T-helper 17 cell (primary cell): ENCODE measurements at places on chromosomes 5 and 9.

- DNase-seq = no peak
These were observed 3.5 kb downstream of the PAX5 start for GRCh38 chr9:37030611-37030939.

GRCh38 chr5:126449751-126450271 lies 26.6 kb downstream of the GRAMD2B start:
- no peak for DNase-seq

- DNase-seq = no peak
These were observed 260.3 kb upstream of the KLF4 start for GRCh38 chr9:107749787-107750444.

DNA sequence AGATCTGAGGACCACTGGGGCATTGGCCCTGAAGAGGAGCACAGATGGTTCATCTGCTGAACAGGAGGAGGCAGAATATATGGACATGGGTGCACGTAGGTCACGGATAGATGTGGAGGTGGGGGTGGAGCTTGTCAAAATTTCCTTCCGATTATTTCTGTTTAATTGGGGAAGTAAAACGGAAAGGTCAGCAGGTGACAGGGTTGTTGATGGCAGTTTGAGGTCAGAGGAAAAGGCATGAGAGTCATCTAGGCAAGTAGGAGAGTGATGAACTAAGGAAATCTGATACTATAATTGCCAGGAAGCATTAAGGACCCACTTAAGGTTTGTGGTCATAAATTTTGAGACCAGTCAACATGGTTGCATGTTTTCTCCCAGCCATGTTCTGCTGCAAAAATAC lies 8.4 kb upstream of the FAM81B start:
- DNase-seq = no peak

DNA sequence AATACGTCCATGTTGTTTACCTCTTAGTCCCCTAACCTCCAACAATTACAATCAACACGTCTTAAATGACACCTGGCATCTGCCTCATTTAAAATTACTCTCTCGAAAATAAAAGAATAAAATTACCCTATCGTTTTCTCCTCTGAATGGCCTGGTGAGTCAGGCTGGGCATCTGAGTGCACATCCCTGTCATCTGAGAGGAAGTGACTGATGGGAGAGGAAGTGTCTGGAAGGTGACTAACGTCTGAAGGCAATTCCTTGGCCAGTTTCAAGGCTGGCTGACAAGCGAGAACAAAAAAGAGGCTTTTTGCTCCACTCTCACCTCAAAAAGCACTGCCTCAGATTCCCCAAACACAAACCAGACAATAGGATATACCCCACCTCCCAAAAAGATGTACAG lies 57.7 kb downstream of the MAPKAP1 start:
- no peak for DNase-seq

GRCh38 chr5:109328626-109329025 lies 81.1 kb downstream of the PJA2 start:
- DNase-seq = no peak

- DNase-seq = no peak
These were observed 46.9 kb upstream of the FREM1 start for GRCh38 chr9:14957109-14957508.

GRCh38 chr5:116442931-116443551 lies 131.6 kb downstream of the SEMA6A start:
- no peak for DNase-seq

- DNase-seq = no peak
These were observed 191.1 kb upstream of the DMRT1 start for GRCh38 chr9:650362-650761.

DNA sequence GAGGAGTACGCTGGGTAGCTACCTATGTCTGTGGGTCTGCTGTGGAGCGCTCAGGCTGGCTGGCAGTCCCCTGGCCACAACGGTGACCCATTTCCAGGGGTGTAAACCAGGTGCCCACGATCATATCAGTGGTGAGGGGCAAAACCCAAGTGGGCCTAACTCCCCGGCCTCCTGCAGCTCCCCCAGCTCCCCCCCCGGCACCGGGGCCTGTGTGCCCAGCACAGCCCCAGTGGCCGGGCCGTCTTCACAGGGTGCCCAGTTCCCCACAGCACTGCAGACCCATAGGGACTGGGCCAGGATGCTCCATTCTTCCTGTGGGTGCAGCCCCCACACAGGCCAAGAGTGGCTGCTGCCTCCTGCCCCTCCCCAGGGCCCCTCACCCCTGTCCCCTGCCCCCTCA lies 958 bp upstream of the LCN8 start:
- no peak for DNase-seq

DNA sequence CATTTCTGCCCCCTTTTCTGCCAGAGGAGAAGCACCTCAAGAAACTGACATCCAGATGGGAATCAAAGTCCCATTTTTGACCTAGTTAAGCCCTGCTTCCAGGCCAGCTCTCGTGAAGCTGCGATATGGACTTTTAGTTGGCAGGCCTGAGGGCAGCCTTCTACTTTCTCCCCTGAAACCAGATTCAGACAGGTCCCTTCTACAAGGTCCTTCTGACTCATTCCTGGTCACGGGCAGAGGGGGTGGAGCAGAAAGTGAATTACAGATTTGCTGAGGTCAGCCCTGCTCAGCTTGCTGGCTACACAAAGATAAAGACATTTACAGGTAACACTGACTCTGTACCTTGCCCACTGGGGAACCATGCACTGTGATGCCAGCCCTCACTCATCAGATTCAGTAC lies 52.8 kb upstream of the TUT7 start:
- no peak for DNase-seq

GRCh38 chr9:31137176-31138160 lies 1247.0 kb upstream of the ACO1 start:
- no peak for DNase-seq

GRCh38 chr9:5897851-5898250 lies 7.2 kb downstream of the MLANA start:
- no peak for DNase-seq

DNA sequence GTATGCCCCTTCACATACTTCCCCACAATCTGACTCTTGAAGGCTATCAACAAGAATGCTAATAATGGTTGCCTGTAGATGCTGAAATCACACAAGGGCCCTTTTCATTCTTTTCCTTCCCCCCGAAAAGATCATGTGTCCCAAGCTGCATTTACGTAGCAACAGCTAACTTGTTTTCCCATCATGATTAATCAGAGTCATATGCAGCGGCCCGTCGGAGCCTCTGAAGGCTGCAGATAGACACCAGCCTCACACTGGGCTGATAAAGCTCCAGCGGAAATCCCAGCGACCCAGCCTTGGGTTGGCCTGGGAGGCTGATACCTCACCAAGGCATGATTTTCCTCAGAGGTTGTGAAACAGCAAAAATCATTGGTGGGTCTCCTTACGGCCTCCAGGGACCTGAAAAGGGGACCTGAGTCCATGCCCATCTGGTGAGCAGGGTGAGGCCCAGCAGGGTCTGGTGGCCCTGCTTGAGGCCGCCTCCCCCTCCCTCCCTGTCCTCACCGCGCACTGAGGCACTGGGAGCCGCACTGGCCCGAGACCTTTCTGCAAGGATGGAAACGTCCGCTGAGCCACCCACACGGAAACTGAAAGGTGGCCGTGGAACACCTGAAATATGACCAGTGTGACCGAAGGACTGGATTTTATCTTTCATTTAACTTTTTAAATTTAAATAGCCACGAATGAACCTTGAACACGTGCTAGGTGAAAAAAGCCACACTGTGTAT lies 114.2 kb upstream of the PHYKPL start:
- no peak for DNase-seq

DNA sequence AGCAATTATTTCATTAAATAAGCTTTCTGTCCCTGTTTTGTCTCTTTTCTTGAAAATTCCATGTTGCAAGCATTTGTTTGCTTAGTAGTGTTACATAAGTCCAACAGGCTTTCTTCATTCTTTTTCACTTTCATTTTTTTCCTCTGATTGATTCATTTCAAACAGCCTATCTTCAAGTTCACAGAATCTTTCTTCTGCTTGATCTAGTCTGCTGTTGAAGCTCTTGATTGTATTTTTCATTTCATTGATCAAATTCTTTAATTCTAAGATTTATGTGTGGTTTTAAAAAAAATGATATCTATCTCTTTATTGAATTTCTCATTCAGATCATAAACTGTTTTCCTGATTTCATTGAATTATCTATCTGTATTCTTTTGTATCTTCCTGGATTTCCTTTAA lies 20.4 kb upstream of the NFIL3 start:
- DNase-seq = no peak

- no peak for DNase-seq
These were observed 4.1 kb downstream of the AGTPBP1 start for GRCh38 chr9:85737671-85738070.

- DNase-seq = no peak
These were observed 118.3 kb downstream of the DRD1 start for GRCh38 chr5:175325681-175326080.

DNA sequence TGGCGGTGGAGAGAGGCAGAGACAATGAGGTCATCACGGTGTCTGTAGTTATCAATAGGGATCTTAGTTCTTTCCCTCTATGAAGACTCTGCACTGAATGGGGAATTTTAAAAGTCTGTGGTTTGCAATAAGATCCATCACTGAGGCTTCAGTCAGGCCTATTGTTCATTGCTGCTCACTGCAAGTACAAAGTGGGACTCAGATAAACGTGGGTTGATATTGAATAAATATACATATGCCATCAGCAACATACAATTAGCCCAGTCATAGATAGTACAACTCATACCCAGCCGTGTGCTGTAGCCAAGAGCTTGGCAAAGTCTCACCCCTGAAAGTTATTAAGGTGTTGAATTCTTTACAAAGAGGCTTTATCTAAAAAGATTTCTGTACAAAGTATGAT lies 88.4 kb downstream of the ENC1 start:
- DNase-seq = no peak

DNA sequence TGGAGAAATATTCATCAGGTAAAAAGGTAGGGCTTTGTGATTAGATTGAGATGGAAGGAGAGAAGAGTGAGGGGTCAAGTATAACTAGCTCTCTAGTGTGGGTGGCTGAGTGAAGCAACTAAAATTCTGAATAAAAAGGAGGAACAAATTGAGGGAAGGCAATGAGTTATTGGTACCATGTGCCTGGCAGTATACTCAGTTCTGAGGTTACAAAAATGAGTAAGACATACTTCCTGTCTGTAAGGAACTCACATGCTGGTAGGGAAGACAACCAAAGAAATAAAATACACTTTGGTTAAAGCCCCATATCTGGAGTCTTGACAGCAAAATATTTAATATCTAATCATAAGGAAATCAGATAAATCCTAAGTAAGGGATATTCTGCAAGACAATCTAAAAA lies 476.8 kb upstream of the C9orf72 start:
- no peak for DNase-seq

- DNase-seq = no peak
These were observed 56.5 kb downstream of the ANKRD33B start for GRCh38 chr5:10620346-10620745.

- DNase-seq = peak; percentile 95
These were observed 416 bp upstream of the PTBP3 start for GRCh38 chr9:112333639-112334431.

DNA sequence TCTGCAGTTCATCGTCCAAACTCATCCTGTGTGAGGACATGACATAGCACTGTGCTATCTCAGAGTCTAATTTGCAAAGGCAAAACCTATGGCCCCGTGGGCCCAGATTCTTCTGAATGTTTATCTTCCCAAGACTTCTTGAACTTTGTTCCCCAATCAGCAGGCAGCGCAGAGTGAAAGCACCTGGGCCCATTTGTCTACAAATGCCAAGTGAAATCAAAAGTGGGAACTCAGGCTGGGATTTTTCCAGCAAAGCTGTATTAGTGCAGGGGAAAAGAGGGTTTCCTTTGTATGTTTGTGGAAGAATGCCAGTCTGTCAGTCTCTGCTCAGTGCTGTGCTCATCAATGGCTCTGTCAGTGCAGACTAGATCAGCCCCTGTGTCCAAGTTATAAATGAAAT lies 55.8 kb downstream of the FOXD1 start:
- DNase-seq = no peak

DNA sequence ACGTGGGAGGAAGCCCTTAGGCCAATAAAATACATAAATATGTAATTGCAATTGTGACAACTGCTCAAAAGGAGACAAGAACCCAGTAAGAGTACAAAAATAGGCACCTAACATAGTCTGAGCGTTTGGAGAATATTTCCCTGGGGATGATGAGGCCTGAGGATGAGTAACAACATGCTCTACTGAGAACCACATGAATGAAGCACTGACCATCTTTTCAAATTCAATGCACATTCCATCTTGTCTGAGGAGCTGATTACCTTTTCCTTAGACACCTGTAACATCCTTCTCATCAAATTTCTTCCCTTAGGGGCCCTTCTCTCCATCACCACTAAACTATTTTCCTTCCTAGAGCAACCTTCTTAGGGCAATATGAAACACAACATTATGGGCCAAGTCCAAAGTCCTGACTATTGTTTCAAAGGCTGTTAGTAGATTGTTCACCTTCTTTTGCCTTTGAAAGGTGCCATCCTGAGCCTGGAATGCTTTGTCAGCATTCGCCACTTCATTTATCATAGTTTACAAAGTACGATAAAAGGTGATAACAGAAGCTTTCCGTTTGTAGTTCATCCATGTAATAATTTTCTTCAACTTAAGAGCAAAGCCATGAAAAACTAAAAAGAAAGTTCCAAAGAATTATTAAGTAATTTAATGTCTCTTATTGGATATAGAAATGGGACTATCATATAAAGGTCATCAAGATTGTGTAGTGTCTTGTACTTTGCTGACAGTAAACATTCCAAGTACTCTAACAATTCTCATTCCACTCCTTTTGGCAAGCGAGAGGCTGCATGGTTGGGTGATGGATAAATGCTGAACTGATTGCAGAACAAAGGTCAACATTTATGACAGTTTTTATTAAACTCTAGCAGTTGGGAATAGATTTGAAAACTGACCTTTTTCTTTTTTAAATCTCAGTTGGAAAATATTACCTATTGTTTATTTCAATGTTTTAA lies 471.3 kb downstream of the PDE4D start:
- DNase-seq = no peak

DNA sequence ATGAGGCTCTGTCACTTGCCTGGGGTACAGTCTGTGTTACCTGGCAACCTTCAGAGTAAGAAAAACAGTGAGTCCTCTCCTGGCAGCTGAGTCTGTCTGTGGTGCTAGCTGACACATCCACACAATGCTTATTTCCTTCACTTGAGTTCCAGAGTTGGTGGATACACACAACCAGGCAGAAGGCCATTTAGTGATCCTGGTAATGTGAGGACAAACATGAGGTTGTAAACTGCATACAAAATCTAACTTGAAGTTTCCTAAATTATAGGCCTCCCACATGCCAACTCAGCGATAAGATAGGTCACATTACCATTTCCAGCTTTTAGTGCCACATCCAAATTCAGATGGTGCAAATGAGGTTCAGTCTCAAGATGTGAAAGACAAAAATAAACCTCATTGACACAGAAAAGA lies 125.5 kb downstream of the DCP2 start:
- DNase-seq = no peak

DNA sequence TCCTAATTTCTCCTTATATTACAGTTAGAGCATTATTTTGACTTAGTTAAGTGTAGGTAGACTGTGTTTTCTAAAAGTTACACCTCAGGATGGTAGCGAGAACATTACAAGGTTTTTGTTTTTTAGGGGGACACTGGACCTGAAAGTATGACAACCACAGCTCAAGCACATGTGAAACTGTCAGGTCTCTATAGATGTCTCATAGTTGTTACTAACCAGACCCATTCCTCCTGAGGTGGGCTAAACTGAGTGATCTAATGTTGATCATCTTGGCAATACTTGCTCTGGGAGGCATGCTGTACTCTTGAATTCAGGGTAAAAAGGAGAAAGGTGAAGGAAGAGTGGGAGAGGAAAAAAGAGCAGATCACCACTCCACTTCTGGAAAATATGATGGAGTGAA lies 196.6 kb upstream of the RASEF start:
- DNase-seq = no peak

- DNase-seq = no peak
These were observed 1.4 kb downstream of the GLIS3 start for GRCh38 chr9:4298255-4299004.

- DNase-seq = no peak
These were observed 109.6 kb downstream of the ANKRD18B start for GRCh38 chr9:33633636-33634035.
